ENCODE measurements at places on chromosomes 5 and 9.

DNA sequence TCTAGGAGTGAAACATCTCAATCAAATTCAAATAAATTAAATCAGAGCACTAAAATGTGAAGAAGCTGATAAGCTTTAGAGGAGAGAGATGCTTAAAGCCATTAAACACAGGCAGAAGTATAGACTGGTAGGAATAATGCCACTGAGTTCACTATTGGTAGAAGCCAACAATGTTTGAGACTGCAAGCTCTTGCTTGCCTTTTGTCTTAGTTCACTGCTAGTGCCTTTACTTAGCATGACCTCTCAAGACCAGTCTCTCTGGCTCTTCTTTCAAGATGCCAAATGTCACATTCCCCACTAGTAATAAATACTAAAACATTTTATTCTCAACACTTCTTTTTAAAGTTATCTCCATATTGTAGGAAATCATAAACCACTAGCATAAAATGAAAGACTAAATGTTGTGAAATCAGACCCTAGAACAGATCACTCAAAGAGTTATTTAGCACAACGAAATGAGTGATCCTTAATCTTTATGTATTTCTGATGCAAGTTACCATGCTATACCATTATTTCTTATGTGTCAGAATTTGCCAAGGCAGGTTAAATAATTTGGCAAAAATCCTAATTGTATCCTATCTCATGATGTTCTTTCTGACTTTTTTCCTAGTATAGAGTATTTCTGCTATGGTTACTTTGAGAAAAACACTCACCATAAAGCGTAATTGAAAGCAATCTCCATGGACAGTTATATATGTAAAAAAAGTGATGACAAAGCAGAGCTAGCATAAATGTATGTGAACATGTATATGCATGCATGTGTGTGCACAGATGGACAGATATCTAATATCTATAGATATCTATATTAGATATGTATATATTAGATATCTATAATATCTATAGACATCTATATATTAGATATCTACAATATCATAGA, 57.5 kb downstream of the PJA2 start:
- no peak for DNase-seq

- peak; percentile 35 for DNase-seq
These were observed 368 bp downstream of the SURF1 start for GRCh38 chr9:133355881-133356357.

DNA sequence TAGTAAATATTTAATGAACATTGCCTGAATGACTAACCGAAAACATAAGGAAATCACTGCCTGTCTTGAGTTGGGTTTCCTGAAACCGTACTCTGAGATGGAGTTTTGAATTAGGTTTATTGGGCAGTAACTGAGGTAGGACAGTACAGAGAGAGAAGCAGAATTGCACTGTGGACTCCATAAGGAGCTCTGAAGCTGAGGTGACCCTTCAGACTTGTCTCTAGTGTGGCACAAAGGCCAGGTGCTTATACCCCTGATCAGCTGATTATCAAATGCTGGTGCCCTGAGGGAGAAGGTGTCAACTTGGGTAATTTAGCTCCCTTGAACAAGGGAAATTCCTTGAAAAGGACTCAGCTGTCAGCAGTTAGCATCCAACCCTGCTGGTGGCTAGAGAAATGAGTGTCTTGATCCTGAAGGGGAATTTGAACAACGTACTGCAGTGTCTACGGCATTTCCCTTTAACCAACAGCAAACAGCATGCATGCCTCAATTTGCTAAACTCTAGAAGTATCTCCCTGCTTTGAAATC, 135.0 kb upstream of the SMARCA2 start:
- peak; percentile 6 for DNase-seq

DNA sequence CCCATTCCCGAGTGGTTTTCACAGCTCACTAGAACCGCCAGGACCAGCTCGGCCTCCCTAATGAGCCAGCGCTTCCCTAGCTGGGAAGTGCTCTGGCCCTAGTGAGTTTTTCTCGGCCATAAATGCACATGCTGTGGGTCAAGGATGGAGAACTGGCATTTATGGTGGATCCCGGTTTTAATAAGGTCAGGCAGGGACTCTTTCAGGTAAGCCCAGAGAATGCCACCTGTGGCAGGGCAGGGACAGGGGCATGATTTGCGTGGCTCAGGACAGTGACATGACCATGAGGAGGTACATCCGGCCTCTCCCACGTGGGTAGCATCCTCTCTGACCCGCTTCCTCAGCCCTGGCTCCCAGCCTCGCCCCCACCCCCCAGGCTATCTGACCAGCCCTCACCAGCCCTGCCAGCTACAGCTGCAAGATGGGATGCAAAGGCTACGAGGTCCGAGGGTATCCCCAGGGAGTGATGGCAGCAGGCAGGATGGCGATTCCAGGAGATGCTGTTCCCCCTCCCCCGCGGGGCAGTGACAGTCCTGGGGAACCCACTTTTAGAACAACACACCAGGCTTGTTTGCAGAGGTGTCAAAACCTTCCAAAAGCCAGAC, 60.3 kb upstream of the ADAMTS2 start:
- no peak for DNase-seq

DNA sequence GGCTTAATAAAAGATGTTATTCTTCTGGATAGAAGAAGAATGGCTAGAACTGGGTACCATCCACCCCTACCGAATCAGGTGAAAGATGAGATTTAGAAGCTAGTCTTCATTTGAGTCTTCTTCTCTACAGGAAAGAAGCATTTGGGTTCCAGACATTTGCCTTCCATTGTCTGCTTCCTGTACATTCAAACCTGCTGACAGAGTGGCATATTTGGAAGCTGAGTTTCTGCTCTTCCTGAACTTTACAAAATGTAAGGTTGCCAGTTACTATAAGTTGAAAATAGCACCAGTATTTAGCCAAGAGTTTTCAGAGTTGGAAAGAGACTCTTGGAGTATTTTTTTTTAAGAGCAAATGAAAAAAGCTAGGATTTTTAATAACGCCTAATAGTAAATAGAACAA, 525.4 kb upstream of the TLE4 start:
- no peak for DNase-seq

DNA sequence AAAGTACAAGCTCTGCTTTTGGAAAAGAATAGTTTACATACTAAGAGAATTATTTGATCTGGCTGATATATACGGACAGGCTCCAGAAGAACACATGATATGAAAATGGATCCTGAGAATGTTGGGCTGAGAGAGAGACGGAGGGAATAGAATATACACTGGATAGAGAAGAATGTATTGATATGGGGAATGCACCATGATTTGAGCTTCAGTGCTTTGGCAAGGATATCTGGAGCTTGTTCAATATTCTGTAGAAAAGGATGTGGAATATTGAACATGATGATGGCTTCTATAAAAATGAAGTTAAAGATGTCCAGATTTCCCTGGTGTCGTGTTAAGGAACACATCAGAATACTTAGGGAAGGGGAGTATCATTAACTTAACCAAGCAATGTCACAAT, 280.5 kb upstream of the VLDLR start:
- no peak for DNase-seq

DNA sequence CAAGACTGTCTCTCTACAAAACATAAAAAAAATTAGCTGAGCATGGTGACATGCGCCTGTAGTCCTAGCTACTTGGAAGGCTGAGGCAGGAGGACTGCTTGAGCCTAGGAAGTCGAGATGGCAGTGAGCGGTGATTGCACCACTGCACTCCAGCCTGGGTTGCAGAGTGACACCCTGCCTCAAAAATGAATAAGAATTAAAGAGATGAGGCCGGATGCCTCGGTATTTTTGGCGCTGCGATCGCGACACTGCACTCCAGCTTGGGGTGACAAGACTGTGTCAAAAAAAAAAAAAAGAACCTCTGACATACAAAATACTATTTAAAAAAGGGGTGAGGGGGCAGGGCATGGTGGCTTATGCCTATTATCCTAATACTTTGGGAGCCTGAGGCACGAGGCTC, 7.3 kb downstream of the GPBP1 start:
- DNase-seq = no peak

DNA sequence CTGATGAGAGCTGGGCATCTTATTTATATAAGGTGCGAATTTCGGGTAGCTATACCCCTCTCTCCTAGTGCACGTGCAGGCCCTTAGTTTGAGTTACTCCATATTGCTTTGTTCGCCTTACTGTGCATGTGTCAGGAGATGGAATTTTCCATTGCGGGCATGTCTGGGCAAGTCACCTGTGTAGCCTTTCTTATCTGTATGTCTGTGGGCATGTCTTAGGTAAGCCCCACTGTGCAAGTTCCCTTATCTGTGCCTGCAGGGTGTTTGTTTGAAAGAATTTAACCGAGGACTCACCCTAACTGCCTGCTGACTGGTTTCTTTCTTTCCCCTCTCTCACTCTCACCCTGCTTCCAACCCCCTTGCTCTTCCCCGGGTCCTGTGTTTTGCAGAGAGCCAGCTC, 140.7 kb upstream of the RANBP3L start:
- DNase-seq = peak; percentile 77

GRCh38 chr5:35853631-35854030, 3.1 kb upstream of the IL7R start:
- DNase-seq = no peak

DNA sequence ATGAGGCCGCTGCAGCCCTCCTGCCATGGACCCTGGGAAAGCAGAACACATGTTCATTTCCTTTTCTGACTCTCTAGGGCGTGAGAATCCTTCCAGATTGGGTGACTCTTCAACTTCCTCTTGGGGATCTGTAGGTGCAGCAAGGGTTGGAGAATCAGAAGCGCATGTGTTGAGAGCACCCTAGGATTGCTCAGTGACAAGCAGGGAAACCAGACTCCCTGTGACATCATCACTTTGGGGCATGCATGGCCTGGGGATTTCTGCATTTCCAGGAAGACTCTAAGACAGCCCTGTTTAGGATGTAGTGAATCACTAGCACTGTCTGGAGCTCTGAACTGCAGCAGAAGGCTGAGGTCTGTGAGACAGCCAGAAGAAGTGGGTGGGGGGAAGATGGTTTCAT, 15.1 kb upstream of the LCP2 start:
- peak; percentile 71 for DNase-seq

GRCh38 chr9:10612641-10613398, at the start of gene PTPRD:
Gene PTPRD, minus strand, starts transcription at chr9:10613002.
- peak; percentile 75 for DNase-seq

- DNase-seq = peak; percentile 51
These were observed 259.7 kb upstream of the MSX2 start for GRCh38 chr5:174464504-174465165.

DNA sequence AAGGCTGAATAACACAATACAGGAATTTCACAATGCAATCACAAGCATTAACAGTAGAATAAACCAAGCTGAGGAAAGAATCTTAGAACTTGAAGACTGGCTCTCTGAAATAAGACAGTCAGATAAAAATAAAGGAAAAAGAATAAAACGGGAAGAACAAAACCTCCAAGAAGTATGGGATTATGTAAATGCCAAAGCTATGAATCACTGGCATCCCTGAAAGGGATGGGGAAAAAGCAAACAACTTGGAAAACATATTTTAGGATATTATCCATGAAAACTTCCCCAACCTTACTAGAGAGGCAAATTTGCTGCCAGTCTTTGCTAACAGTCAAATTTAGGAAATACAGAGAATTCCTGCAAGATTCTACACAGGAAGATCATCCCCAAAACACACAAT, 157.9 kb downstream of the ALDH1A1 start:
- no peak for DNase-seq

GRCh38 chr5:167514461-167514860, 777.0 kb upstream of the WWC1 start:
- DNase-seq = no peak

DNA sequence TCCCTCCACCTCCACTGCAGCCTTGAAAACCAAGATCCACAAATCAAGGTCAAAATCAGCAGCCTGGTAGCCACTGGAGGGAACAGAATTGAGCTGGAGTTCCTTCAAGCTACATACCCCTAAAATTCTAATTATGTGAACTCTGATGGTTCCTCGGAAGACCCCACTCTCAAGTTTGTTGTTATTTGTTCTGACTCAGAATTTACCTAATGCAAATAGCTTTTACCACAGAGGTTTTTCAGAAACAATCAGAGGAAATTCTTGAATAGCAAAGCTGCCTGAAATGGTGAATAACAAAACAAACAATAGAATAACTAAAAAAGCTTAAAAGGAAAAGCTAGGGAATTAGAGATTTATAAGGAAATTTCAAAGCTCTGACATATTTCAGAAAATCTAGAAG, 220.0 kb downstream of the CDH18 start:
- DNase-seq = no peak

DNA sequence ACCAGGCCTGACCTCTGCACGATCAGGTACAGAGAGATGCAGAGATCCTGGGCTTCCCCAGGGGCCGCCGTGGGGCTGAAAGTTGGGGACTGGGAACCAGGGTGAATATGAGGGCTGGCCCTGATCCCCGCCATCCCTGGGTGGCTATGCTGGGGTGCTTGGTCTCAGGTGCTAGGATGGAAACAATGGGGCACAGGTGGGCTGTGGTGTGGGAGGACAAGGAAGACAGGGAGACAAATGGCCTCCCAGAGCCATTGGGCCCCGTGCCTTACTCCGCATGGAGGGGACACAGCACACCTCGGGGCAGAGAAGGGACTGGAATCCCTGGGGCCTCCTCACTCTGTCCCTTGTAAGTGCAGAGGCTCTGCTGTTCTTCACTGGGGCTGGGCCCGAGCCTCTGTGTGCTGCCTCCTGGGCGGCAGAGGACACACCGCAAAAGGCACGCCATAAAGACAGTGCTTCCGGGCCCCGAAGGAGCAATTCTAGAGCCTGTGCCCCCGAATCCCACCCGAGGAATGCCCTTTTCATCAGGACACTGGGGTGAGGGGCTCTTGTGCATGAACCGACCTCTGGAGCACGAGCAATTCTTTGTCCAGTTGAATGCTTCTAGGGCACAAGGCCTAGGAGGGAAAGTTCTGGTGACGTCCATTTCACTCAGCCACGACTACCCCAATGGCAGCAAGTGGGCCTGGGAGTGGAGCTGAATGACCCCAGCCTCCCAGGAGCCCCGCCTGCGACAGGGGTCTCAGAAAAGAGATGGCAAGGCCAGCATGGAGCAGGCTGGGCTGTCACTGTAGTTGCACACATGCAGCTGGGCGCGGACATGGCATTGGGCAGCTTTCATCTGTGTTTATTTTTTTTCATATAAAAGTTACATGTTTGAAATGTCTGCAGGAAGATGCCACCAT, 30.9 kb downstream of the PRRT1B start:
- DNase-seq = no peak

DNA sequence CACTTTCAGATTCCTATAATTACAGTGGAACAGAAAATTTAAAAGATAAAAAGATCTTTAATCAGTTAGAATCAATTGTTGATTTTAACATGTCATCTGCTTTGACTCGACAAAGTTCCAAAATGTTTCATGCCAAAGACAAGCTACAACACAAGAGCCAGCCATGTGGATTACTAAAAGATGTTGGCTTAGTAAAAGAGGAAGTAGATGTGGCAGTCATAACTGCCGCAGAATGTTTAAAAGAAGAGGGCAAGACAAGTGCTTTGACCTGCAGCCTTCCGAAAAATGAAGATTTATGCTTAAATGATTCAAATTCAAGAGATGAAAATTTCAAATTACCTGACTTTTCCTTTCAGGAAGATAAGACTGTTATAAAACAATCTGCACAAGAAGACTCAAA, 29.5 kb downstream of the ZFYVE16 start:
- DNase-seq = no peak

GRCh38 chr5:57705769-57706168, 223.2 kb upstream of the ACTBL2 start:
- no peak for DNase-seq
